Breast epithelium (tissue), 4 donors: ENCODE measurements at places on chromosomes 16 and 17. TPM values are rescaled to one million over a fixed set of nuclear protein-coding genes. Genes with fewer than 3 reads are reported as not detected.

The SCARF1 gene
- 6.6 TPM for total RNA-seq

The CMIP gene
- 23.9 TPM for total RNA-seq

The SNN gene
- total RNA-seq = 18.7 TPM

The KRT23 gene
- 37.7 TPM for total RNA-seq

The GNGT2 gene
- 0.66 TPM for total RNA-seq

The CCL16 gene
- not detected for total RNA-seq

The IL17C gene
- not detected for total RNA-seq

The COPRS gene
- total RNA-seq = 70.8 TPM

The SLC16A5 gene
- 9.0 TPM for total RNA-seq

The ACAP1 gene
- 6.6 TPM for total RNA-seq

The DBNDD1 gene
- 6.0 TPM for total RNA-seq

The CACNB1 gene
- 21.2 TPM for total RNA-seq

The GNG13 gene
- total RNA-seq = not detected

The OR1F1 gene
- total RNA-seq = not detected

DNA sequence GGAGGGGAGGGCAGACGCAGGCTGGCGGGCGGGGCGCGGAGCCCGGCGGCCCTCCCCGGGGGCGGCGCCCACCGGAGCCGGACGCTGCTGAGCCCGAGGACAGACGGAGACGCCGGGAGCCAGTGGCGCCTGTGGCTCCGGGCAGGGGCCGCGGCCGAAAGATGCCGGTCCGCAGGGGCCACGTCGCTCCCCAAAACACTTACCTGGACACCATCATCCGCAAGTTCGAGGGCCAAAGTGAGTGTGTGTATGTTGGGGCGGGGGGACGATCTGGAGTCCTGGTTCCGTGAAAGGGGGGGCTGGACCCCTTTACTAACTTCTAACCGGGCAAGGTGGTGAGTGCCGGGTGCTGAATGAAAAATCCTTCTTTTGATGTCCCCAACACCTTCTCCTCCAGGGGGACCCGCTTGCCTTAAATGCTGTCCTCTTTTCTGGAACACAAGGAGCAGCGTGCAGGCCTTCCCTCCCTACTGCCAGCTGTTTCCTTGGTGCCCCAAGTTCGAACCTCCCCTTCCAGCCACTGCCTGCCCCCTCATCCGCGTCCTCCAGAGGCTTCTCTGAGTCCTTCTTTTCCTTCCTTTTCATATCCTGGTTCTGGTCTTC, at the start of gene KCNH6:
Gene KCNH6 (plus strand): TSS at position 106 of the 603 bp plus-strand sequence. CDS start 56 bp downstream, at position 162.
- DNase-seq = no peak

- DNase-seq = no peak
These were observed 4.7 kb upstream of the IL17C start for GRCh38 chr16:88633684-88634140.

DNA sequence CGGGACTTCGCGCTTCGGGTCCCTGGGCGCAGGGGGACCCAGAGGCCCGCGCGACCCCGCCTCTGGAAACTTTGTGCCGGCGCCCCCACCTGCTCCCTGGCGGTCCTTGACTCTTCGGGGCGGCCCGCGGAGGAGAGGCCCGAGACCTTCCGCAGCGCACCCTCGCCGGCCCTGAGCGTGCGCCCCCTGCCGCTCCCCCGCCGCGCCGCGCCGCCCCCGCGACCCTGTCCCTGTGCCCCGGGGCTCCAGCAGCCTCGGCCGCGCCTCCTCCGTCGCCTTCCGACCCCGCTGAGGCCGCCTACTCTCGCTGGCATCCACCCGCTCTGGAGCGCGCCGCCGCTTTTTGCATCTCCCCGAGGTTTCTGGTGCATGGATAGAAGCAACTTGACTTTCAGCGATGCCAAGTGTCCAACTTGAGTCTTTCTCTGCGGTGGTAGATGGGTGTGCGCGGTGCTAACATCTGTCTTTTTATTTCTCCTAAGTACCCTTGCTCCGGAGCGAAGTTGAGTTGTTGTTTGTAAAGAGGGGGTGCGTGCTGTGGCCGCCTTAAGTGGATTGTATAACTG, 414 bp downstream of the DUSP14 start:
- peak; percentile 75 for DNase-seq

DNA sequence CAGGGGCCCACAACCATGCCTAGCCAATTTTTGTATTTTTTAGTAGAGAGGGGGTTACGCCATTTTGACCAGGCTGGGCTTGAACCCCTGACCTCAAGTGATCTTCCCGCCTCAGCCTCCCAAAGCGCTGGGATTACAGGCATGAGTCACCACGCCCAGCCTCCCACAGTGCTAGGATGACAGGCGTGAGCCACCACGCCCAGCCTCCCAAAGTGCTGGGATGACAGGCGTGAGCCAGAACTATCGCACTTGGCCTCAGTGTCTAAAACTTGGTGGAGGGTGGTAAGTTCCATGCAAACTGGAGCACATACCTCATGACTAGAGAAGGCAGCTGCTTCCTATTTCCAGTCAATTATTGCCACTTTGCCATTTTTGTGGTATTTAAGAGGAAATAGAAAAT, 7.1 kb downstream of the HSD17B2 start:
- DNase-seq = no peak

GRCh38 chr16:9053006-9053601, 38.3 kb upstream of the HAPSTR1 start:
- no peak for DNase-seq

GRCh38 chr16:28499854-28500253, 5.4 kb downstream of the APOBR start:
- DNase-seq = no peak

GRCh38 chr17:69207151-69207550, 21.5 kb downstream of the ABCA10 start:
- no peak for DNase-seq

DNA sequence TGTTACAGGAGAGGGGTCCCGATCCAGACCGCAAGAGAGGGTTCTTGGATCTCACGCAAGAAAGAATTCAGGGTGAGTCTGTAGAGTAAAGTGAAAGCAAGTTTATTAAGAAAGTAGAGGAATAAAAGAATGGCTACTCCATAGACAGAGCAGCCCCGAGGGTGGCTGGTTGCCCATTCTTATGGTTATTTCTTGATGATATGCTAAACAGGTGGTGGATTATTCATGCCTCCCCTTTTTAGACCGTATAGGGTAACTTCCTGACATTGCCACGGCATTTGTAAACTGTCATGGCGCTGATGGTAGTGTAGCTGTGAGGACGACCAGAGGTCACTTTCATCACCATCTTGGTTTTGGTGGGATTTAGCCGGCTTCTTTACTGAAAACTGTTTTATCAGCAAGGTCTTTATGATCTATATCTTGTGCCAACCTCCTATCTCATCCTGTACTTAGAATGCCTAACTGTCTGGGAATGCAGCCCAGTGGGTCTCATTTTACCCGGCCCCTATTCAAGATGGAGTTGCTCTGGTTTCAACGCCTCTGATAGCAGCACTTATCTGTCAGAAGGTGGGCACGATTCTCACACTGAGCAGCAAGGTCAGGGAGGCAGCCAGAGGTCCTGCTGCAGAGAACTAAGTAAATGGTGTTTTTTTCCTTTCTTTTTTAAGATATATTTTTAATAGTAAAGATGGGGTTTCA, 26.5 kb upstream of the XYLT2 start:
- no peak for DNase-seq

DNA sequence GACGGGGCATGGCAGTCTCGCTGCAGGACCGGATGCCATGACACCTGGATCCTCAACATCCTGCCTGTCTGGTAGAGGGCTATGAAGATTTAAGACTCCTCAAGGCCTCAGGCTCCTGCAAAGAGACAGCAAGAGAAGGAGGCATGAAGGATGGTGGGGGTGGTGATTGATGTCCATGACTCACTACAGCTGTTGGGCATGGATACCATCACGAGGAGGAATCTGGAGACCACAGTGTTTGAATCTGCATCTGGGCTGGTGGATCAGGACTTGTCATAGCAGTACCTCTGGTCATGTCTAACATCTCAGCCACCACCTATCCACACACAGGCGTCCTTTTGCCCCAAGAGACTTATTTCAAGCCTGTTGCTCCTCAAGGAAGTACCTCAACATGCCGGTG, 50.2 kb upstream of the WSCD1 start:
- no peak for DNase-seq

GRCh38 chr17:35931794-35932425, 1.3 kb upstream of the RDM1 start:
- no peak for DNase-seq

- no peak for DNase-seq
These were observed 542 bp downstream of the CBX4 start for GRCh38 chr17:79838522-79839274.

- no peak for DNase-seq
These were observed 950.8 kb upstream of the GOT2 start for GRCh38 chr16:59684911-59685310.

- DNase-seq = no peak
These were observed 7.0 kb downstream of the EFTUD2 start for GRCh38 chr17:44892250-44892649.

- no peak for DNase-seq
These were observed 2.0 kb downstream of the CLDN6 start for GRCh38 chr16:3015865-3016521.

DNA sequence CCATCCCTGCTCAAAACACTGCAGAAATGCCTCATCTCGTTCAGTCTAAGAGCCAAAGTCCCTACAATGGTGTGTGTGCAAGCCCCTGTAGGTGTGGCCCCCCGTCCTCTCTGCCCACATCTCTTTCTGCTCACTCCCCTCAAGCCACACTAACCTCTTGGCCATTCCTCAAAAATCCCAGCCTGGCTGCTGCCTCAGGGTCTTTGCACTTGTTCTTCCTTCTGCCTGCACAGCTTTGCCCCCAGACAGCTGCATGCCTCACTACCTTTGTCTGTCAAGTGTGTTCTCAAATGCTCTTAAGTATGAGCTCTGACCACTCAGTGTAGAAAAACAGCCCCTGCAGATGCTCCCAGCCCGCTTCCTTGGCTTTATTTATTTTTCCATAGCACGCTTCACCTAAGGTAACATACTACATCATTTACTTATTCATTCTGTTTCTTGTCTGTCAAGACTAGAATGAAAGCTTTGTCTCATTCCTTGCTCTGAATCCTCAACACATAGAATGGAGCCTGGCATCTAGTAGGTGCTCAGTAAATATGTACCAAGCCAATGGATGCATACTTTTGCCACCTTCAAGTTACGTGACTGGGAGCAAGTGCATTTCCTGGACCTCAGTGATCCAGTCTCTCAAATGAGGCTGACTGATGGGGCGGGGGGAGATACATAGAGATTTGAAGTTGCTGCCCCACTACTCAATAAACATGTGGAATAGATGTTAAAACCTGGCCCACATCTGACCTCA, 38.1 kb downstream of the RAI1 start:
- DNase-seq = no peak

- no peak for DNase-seq
These were observed 354.4 kb downstream of the SNX29 start for GRCh38 chr16:12330946-12331345.

- DNase-seq = peak; percentile 86
These were observed at the start of gene TMC7 for GRCh38 chr16:18983565-18984434. TSS of gene TMC7 (plus strand) at chr16:18983934. CDS start at chr16:18984064, 130 bp downstream.

DNA sequence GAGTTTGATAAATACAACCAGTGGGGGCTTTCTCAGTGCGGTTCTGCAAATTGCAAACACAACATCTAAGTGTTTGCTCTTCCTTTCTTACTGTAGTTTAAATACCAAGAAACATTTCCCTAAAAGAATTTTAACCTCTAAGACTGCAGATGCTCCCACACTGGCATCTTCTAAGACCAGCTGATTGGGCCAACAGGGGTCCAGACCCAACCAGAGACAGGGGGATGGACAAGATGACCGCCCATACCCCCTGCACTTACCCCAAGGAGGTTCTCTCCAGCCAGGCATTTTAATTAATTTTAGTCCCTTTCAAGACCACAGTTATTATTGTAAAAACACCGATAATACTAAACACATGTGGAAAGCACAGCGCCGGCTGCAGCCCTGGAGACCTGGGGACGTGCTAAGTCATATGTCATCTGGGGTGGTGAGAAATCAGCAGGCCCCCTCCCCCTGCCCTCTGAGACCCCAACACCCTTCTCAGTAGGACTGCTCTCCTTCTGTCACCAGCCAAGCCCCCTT, 242.3 kb downstream of the SOX9 start:
- DNase-seq = no peak

GRCh38 chr16:66091471-66091891, 275.0 kb upstream of the CDH5 start:
- no peak for DNase-seq

GRCh38 chr17:73371285-73371684, 59.5 kb upstream of the CDC42EP4 start:
- DNase-seq = no peak

DNA sequence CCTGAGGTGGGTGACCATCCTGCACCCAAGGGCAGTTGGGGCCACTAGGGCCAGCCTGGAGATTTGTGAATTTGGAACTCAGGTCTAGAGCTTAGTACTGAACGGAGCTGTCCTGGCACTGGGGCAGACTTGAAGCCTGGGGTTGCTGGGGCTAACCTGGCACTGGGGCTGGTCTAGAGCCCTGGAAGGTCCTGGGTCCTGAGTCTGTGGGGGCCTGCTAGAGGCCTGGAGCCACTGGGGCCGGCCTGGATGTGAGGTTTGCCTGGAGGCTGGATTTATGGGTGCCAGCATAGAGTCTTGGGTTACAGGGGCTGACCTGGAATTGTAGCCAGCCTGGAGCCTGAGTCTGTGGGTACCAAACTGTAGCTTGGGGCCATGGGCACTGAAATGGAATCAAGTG, 1216.9 kb downstream of the CDH11 start:
- DNase-seq = no peak

DNA sequence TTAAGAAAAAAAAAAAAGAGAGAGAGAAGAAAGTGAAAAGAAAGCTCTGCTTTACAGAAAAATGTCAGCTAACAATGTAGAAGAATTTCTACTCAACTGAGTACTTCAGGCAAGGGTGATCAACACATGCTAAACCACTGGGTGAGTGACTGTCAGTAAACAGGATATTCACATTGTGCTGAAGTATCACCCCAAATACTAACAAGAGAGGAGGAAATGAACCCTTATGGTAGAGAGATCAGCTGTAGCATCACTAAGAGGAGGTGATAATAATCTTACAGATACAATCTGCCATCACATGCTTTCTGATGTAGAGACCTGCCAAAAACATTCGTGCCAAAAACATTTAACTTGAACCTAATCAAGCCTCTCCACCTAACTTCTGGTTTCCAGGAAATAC, 30.7 kb upstream of the ICAM2 start:
- no peak for DNase-seq

GRCh38 chr16:78045865-78046581, 23.7 kb downstream of the CLEC3A start:
- peak; percentile 67 for DNase-seq
